ENCODE measurements at places on chromosomes 3 and 15. TPM values are rescaled to one million over a fixed set of nuclear protein-coding genes. Genes with fewer than 3 reads are reported as not detected.

The THPO gene
- total RNA-seq = not detected

The SGO1 gene
- 0.14 TPM for total RNA-seq

The SEMA6D gene
- total RNA-seq = 1.0 TPM

The CGNL1 gene
- total RNA-seq = 1.4 TPM

The CLEC3B gene
- not detected for total RNA-seq

The CIP2A gene
- total RNA-seq = 1.4 TPM

The RTP3 gene
- not detected for total RNA-seq

The DAPK2 gene
- total RNA-seq = 2.1 TPM
